Thoracic aorta (tissue), 2 donors: ENCODE measurements at places on chromosomes 7 and 10. TPM values are rescaled to one million over a fixed set of nuclear protein-coding genes. Genes with fewer than 3 reads are reported as not detected.

The SYNPO2L gene
- total RNA-seq, result not detected

The TEX36 gene
- not detected for total RNA-seq

The OPN1SW gene
- not detected for total RNA-seq

The RBP3 gene
- total RNA-seq, result not detected

The CLDN3 gene
- total RNA-seq, result not detected

The HOXA5 gene
- total RNA-seq, result 1.2 TPM

The SVOPL gene
- total RNA-seq, result not detected

The CPA4 gene
- total RNA-seq, result not detected

The SPAG6 gene
- not detected for total RNA-seq

The TMEM176B gene
- total RNA-seq, result 21.0 TPM
